NCI-H774 (cell line): ENCODE measurements at places on chromosomes 16 and 17.

DNA sequence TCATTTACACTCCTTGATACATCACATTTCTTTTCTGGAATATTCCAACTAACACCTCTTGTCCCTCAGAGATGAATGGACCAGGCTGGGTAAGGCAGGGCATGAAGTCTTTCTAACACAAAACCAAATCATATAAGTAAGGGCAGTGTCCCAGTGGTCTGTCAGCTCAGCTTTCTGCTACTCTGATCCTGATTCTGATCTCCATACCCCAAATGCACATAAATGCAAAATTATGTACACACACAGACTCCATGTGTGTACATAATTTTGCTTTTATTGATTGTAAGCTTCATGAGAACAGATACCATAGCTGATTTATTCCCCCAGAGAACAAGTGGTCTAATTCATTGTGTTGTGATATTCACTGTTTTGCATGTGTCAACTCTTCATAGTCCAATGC is 47.9 kb downstream of the NOG start:
- DNase-seq: no peak

DNA sequence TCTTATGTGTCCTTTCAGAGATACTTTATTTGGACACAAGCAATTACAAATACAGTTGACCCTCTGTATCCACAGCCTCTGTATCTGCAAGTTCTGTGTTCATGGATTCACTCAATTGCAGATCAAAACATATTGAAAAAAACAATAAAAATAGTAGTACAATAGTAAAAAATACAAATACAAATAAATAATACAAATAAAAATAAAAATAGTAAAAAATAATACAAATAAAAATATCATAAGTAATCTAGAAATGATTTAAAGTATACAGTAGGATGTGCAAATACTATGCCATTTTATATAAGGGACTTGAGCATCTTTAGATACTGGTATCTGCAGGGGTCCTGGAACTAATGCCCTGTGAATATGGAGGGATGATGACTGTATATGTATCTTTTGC is 47.4 kb upstream of the WSB1 start:
- DNase-seq: no peak

- no peak for DNase-seq
These were observed 2.9 kb downstream of the SLC39A11 start for GRCh38 chr17:73089322-73090317.

DNA sequence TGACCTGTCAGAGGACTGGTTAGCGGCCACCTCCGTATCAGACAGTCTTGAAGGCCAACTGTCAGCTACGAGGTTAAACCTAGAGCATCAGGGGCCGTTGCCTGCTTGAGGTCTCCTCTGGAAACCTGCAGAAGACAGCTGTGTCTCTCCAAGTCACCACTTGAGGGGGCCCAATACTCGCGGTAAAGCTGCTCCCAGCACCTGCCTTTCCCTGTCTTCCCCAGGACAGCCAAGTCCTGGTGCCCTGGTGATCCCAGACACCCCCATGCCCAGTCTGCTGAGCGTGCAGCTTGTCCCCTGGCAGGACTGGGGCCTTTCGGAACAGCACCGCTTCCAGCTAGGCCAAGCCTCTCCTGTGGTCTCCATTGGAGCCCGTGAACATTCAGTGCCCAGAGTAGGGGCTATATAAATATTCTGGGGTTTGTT is 80.1 kb downstream of the DNAH17 start:
- DNase-seq: peak; percentile 80

DNA sequence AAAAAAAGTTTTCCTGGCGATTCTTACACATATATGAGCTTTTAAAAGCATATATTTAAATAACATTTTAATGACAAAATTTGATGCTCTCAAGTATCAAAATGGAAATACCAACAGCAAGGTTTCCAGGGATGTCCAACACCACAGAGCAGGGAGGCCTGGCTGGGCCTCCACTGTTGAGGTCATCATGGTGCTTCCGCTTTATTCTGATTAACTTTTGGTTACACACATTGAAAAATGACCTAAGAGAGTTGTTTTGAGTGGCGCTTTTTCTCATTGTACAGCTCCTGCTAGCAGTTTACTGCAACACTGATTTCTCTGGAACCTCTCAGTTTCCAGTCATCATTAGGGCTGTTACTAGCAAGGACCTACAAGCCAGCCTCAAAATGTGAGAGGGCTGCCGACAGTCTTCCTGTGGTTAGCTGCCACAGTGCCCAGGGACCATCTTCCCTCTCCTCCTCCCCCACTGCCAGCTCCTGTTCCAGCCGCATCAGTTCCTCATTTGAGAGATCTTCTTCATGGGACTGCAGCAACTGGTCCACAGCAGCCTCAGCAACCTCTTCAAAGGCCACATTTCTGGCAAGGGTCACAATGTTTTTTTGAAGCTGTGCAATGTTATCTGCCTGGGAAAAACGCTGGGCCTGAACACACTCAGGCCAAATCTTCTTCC is 21.3 kb downstream of the DEF8 start:
- no peak for DNase-seq

GRCh38 chr17:74373838-74374606 is 6.7 kb downstream of the GPR142 start:
- DNase-seq: peak; percentile 87

DNA sequence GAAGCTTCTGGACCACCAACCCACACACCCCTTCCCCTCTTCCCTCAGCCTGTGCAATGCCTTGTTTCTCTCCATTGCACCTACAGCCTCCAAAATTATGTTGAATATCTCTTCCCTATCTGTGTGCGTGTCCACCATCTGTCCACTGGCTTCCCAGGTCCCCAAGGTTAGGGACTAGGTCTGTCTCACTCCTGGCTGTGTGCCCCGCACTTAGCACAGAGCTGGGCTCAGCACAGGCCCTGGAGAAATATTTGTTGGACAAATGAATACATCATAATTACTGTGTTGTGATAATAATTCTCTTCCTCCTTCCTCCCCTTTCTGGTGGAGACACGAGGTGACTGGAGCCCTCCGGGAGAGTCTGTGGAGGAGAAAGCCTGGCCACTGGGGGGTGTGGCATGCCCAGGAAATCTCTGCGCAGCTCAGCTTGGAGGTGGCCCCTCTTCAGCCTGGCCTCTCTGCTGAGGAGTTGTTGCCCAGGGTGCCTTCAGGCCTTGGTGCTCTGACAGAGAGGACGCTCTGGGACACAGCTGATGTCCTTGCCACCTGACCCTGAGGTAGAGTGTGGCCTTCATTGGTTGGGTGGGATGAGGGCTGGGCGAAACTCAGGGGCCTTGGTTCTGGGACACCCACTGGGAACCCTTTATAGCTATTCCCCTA is 3.3 kb upstream of the BRD7 start:
- no peak for DNase-seq

DNA sequence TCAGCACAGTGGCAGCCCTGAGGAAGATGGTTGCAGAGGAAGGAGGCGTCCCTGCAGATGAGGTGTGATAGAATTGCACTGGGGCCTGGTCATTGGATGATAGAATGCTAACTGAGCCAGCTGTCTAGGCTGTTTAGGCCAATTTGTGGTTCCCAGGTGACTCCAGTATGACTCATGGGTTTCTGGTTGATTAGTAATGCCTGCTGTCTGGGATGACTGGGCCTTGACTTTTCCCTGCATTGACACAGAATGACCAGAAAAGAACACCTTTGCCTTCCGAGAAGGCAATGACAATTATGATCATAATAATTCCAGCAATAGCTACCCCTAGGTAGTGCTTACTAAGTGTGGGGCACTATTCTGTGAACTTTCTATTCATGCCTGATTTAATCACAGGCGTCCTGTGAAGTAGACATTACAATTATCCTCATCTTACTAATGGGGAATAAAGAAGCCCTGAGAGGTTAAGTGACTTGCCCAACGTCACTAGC is 31.5 kb downstream of the USP43 start:
- no peak for DNase-seq

GRCh38 chr16:67833030-67833414 is 9.1 kb upstream of the THAP11 start:
- DNase-seq: no peak

GRCh38 chr16:67767953-67768352 is 38.4 kb downstream of the RANBP10 start:
- DNase-seq: no peak

DNA sequence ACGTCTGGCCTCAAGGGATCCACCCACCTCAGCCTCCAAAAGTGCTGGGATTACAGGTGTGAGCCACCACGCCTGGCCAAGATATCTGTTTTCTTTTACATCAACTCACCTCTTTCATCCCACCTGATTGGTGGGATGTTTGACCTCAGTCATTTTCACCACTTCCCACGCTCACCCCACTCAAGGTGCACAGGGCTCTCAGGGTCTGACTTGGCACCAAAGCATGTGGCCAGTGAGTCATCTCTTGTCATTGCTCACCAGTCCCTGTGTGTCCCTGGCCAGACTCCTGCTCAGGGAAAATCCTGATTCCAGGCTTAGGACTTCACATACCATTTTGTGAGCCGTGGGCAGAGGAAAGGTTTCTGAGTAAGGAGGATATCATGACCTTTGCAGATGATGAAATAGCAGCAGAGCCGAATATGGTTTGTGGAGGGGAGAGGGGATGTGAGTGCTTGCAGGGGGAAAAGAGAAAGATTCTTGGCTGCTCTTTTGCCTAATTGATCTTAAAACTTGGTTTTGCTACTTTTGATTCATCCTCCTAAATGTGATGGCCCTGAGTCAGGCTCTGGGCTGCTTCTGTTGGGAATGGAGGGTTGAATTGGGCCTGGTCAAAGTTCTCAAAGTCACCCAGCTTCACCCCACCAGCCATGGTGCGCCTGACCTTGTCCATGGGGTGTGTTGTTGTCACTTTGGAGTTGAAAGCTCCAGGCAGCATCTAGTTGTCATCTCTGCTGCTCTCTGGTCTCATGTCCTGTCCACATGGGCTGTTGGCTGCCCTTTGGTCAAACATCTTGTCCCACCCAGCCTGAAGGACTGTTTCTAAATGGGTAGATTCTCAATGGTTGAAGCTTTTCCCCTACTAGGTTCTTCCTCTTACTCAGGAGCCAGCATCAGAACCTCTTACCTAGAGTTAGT is 6.0 kb upstream of the KCNH6 start:
- no peak for DNase-seq

GRCh38 chr17:50493744-50494143 is 14.5 kb upstream of the MYCBPAP start:
- no peak for DNase-seq

- no peak for DNase-seq
These were observed 100.3 kb upstream of the NOL11 start for GRCh38 chr17:67617304-67617899.

- no peak for DNase-seq
These were observed 27.0 kb downstream of the ATP6V0A1 start for GRCh38 chr17:42485680-42486079.
